ENCODE measurements at places on chromosomes 1 and 21. TPM values are rescaled to one million over a fixed set of nuclear protein-coding genes. Genes with fewer than 3 reads are reported as not detected.

Gene PERM1
- polyA plus RNA-seq = 0.38 TPM

DNA sequence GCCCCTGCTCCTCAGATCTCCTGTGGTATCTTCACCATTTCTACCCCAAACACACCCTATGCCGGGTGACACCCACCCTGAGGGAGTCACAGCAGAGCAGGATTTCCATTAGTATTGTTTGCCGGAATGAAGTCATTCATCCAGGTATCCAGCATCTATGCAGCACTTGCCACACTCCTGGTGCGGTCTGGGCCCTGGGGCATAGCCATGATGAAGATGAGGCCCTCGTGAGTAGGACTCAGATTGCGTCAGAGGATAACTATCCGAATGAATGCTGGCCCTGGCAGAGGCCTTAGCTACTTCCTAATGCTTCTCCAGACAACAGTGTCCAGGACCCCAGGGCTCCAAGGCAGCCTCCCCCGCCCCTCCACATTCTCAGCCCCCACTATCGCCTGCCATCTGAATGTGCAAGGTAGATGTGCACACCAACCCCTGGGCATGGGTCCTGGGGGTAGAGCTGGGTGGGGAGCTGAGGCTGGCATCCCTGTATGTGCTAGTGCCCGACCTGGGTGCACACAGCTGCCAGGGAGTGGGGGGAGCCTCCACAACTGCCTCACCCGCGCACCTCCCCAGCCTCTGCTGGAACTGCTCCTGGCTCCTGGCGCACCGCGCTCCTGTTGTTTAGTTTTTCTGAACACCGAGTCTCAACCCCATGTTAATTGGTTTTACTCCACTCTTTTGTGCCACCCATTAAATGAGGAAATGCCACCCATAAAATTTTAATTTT, 25.5 kb upstream of the ZC3H12A start:
- DNase-seq = no peak

- no peak for DNase-seq
Measured at GRCh38 chr1:194731025-194731424, 1544.6 kb upstream of the B3GALT2 start.

DNA sequence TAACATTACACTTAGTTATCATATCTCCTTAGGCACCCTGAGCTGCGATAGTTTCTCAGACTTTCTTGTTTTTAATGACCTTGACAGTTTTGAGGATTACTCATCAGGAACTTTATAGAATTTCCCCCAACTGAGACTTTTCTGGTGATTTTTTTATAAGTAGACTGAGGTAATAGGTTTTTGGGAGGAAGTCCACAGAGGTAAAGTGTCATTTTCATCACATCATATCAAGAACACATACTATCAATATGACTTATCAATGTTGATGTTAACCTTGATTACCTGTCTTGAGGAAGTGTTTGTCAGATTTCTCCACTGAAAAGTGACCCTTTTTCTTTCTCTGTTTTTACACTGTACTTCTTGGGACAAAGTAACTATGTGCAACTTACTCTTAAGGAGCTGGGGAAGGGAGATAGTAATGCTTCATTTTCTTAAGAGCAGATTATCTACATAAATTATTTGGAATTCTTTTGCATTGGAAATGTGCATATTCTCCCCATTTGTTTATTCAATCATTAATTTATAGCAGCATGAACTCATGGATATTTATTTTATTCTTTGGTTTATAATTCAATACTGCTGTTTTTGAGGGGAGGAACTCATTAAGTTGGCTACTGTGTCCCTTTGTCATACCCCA, 72.8 kb upstream of the HSD17B7 start:
- no peak for DNase-seq

Gene CZIB
- 81.0 TPM for polyA plus RNA-seq

GRCh38 chr1:221527302-221527701, 214.6 kb downstream of the DUSP10 start:
- DNase-seq = no peak

- DNase-seq = no peak
Measured at GRCh38 chr1:175132436-175132835, 60.1 kb downstream of the KIAA0040 start.

DNA sequence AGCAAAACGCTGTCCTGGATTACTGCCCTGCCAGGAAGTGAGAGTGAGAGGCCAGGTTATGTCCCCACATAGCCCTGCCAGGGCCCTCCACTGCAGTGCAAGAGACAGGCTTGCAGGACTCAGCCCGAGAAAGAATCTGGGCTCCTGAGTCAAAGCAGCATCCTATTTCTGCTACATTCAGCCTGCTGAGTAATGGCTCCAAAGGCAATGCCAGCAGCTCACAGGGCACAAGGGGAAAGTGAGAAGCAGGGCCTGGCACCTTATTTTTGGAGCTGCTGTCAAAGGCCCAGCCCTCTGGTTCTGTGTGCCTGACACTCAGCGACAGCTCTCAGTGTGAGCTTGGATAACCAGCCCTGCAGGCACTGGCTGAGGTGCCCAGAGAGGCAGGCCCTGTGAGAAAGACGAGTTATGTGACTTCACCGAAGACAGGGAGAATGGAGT, 83.9 kb downstream of the DTL start:
- DNase-seq = no peak

DNA sequence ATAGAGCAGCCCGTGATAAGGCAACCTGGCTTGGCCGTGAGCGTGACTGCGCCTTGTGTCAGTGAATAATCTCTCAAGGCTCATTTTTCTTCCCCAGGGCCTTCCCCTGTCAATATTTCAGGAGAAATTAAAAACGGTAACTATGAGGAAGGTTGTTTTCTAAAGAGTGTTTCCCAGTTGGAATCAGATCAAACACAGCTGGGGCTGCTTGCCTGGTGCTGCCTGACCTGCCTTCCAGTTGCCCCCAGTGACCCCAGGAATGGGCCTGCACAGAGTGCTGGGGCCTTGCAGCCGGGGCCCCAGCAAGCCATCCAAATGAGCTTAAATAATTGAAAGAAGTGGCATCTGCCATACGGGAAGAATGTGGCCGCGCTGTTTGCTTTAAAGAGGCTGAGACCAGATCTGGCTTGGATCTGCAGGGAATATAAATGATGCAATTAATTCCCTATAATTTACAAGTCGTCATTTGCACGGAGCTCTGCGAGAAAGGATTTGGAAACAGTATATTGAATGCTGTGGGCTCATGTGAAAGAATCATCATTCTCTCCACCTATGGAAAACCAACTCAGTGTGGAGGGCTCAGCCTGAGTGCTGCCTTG, 203.9 kb downstream of the C1orf94 start:
- no peak for DNase-seq

DNA sequence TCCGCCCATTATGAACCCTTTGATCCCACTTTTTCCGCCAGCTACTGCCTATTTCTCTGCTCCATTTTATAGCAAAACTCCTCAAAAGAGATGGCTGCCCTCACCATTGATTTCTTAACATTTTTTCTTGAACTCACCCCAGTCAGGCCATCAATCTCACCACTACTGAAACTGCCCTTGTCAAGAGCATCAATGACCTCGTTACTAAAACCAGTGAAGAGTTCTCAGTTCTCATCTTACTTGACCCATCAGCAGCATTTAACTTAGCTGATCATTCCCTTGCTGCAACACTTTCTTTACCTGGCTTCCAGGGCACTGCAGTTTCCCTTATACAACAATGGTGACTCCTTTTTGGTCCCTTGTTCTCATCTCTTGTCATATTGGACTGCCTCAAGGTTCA, 35.2 kb upstream of the FASLG start:
- no peak for DNase-seq

Gene CD53
- polyA plus RNA-seq = 8.6 TPM

Gene KCNJ9
- not detected for polyA plus RNA-seq

GRCh38 chr1:190711069-190711468, 233.4 kb upstream of the BRINP3 start:
- no peak for DNase-seq

- DNase-seq = no peak
Measured at GRCh38 chr1:17757426-17757825, 2.3 kb downstream of the ACTL8 start.

DNA sequence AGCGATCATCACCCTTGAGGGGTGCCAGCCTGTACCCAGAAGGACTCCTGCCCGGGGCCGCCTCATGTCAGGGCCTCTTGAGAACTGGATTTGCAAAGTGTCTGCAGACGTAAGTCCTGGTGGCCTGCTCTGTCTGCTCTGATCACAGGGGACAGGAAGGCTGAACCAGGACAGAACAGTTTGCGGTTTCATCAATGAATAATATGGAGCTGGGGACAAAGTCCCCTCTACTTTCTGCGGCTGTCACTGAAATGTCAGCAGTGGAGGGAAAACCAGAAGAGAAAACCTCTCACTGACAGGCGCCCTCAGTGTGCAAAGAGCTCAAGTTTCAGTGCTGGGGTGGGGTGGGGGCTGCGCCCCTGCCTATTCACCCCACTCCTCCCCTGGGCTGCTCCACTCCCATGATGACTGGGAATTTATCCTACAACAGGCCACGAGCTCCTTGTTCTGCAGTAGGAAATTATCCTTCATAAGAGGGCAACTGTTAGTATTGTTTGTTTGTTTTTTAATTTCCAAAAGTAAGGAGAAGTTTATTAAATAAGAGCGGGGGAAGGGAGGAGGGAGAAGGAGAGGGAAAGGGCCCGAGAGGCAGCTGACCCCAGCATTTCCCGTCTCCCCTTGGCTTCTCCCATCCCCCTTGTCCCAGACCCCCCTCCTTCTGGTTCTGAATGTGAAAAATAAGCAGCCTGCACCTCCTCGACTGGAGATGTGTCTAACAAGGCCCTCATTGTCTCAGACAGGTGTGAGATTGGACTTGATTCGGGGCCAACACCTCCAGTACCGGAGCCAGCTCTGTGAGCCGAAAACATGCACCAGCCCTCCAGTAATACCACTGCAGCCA, 149.2 kb downstream of the CLIC6 start:
- no peak for DNase-seq

Gene PKLR
- 11.7 TPM for polyA plus RNA-seq

GRCh38 chr1:198556971-198557370, 16.5 kb upstream of the ATP6V1G3 start:
- DNase-seq = no peak

DNA sequence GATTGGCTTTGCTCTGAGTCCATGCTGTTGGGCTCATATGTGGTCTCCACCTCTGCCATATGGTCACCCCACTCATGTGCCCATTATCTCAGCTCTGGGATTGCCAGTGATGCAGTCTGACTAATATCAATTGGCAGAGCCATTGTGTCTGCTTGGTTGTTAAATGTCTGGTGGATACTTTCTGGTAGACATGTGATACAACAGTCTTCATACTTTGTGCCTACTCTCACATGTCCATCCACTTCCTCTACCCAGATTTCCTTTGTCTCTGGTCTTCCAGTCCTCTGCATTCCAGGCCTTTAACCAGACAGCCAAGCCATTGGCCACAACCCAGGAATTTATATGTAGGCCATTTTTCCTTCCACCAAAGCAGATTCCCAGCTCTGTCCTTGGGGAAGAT, 30.8 kb upstream of the DIPK1A start:
- DNase-seq = no peak

- no peak for DNase-seq
Measured at GRCh38 chr1:233367057-233367803, 39.7 kb downstream of the MAP3K21 start.

Gene TTC34
- polyA plus RNA-seq = 0.77 TPM

- no peak for DNase-seq
Measured at GRCh38 chr1:8025671-8026144, 401 bp downstream of the ERRFI1 start.

DNA sequence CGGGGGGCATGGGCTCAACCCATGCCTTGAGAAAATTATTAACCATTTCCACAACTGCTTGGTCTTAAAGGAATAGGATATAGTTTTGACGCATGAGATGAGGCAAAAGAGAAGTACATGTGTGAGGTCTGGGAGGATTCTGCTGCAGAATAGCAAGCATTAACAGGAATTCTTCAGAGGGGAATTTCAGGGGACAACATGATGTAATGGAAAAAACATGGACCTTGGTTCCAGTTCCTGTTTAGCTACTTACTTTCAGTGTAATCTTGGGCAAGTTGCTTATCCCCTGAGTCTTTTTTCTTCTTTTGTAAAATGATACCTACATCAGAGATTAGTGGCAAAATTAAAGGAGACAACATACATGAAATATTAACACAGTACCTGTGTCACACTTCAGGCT, 85.6 kb downstream of the PRRX1 start:
- no peak for DNase-seq

- DNase-seq = no peak
Measured at GRCh38 chr1:12150456-12151200, 16.2 kb upstream of the TNFRSF1B start.

Gene PCBP3
- polyA plus RNA-seq = 1.2 TPM

GRCh38 chr1:211521102-211521815, 29.3 kb upstream of the RD3 start:
- no peak for DNase-seq

Gene TRIM45
- 16.0 TPM for polyA plus RNA-seq

- no peak for DNase-seq
Measured at GRCh38 chr1:53639251-53639763, 99.7 kb downstream of the GLIS1 start.

Gene TRIM63
- polyA plus RNA-seq = 0.71 TPM

Gene MFAP2
- 219 TPM for polyA plus RNA-seq

Gene FOXD2
- 5.6 TPM for polyA plus RNA-seq

DNA sequence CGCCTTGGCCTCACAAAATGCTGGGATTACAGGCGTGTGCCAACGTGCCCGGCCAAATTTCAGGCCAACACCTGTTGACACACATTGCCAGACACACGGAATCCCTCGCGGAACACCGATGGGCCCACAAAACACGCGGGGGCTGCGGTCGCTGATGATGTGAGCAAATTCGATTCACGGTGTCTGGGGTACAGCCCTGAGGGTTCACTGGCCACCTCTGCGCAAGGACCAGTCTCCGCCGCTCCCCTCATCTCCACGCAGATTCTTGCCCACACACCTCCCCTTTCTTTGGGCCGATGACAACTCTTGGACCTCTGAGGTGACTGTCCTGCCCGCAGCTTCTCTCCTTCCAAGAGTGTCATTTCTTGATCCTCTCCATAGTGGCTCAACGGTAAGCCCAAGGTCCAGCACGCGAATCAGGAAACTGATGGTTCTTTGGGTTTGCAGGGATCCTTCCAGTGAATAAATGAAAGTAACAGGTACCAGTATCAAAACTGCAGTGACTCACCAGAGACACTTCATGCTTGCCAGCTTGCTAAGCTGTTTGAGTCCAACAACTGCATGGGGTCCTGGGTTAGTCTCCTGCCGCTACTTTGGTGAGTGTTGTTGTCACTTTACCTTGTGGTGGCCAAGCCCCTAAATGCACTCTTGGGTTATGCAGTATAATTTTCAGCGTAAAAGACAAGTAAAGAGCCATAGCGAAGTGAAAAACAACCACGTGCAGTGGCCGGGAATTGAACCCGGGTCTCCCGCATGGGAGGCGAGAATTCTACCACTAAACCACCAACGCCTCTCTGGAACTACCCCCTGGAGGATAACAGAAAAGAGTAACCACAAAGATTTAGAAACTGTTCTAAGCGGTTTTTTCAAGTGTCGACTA, 11.0 kb upstream of the RNU1-3 start:
- DNase-seq = no peak
